Stimulated activated CD4-positive, alpha-beta T cell treated with anti-CD3 and anti-CD28 coated beads, Interleukin-4, amount 100 ng/mL, for 24 hours (primary cell): ENCODE measurements at places on chromosomes 6 and 20.

DNA sequence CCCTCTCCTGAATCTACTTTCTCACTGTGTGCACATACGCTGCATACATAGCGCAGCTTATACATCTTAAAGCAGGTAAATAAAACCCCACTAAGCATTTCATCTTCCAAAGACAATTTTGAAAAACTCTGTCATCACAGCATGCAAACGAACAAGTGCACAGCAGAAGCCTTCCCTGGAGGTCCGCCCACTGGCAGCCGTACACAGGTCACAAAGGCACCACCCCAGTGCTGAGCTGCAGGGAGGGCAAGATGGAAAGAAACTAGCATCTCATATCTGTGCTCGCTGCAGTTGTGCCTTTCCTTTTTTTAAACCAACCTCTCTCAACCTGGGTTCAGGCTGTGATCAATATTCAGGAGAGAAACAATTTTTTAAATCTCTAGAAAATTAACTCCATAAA, 73.3 kb downstream of the HUS1B start:
- DNase-seq: no peak

GRCh38 chr6:18413381-18413780, 26.2 kb downstream of the RNF144B start:
- DNase-seq: no peak

DNA sequence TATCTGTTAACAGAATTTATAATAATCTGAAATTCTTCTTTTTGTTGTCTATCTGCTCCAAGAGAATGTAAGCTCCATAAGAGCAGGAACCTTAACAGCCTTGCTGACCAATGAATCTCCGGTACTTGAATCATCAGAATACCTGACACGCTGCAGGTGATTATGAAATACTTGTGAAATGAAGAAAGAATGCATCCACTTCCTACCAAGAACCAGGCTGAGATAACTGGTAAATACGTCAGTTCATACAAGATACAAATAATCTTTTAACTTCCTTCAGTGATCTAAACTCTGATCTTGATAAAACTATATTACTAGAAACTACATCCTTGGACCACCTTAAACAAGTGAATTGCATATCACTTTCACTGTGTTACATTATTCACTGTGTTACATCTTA, 116.2 kb downstream of the MAP3K5 start:
- no peak for DNase-seq

GRCh38 chr6:113522376-113522775, 334.8 kb upstream of the MARCKS start:
- DNase-seq: no peak

DNA sequence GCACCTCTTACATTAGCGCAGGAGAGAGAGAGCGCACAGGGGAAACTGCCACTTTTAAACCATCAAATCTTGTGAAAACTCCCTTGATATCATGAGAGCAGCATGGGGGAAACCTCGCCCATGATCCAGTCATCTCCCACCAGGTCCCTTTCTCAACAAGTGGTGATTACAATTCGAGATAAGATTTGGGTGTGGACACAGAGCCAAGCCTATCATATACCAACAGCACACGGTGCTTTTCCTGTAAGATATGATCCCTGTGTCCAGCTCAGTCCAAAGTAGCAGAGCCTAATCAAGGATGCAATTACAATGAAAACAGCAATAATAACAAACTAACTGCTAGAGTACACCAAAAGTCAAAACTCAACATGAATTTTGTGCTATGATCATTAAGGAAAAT, 148.7 kb upstream of the TCF21 start:
- DNase-seq: no peak
